ENCODE measurements at places on chromosomes 4 and X.

GRCh38 chr4:150230561-150230960 lies 152.3 kb downstream of the DCLK2 start:
- no peak for DNase-seq

DNA sequence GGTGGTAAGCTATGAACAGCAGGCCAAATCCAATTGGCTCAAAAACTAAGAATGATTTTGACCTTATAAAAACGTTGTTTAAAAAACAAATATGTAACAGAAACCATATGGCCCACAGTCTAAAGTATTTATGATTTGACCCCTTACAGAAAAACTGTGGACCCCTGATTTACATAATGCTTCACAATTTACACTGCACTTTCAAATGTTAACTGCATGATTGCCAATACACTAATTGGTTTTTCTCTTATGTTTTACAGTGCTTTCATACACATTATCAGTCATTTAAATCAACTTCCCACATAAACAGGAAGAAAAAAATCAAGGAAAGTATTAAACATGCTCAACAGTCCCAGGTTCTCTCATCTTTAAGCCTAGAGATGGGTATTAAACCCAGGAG lies 262.6 kb downstream of the CHIC1 start:
- DNase-seq = no peak

- DNase-seq = no peak
These were observed 91.1 kb upstream of the VEGFC start for GRCh38 chr4:176883681-176884418.

DNA sequence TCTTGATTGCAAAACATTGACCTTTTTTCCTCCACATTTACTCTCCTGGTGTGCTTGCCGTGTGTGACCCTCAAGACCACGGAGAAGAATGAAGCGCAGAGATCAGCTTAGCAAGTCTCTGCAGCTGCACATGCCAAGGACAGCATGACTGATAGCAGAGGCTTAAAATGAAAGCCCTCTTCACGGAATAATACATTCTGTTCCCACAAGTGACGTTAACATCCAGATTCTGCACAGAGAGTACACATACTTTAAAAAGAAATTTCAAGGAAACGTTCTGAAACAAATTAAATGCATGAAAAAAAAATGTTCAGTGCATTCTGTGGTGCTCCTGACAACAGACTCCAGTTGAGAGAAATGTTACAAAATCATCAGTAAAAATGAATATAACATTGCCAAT lies 60.9 kb downstream of the SLC7A11 start:
- no peak for DNase-seq

- no peak for DNase-seq
These were observed 12.9 kb downstream of the TMEM131L start for GRCh38 chr4:153479101-153479500.

DNA sequence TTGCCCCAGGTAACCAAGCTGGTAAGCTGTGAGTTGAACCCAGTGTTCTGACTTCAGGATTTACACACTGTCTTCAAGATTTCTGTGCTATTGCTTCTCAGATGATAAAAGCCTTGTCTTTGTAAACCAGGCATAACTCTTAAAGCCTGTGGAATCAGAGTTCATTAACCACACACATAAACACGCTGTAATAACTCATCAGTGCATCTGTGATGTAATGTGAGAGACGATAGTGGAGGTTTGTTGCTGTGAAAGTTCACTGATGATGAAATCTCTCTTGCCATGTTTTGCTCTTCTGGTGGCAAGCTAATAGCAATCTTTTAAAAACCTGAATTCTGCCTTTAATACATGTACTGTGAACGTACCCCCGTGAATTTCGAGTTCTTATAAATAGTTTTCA lies 41.5 kb downstream of the CLCN4 start:
- DNase-seq = no peak

DNA sequence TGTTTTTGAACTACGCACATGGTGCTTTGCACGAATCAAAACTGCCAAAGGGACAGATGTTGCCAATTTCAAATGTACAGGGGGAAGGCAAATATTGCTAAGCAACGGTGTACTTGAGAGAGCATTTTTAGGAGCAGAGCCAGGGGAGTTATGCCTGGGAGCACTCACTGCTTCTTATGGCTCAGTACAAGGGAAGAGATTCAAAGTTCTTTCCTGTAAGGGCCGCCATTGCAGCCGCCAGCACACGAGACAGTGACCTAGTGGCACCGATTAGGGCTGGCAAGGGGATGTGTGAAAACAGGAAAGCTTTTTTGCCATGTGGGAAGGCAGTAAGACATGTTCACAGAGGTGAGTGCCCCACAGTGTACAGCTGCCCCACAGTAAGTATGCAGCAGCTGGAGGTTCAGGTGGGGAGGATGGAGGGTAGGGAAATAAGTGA lies 133.8 kb downstream of the AFF1 start:
- no peak for DNase-seq

GRCh38 chr4:67204441-67204840 lies 340.9 kb downstream of the CENPC start:
- DNase-seq = no peak

DNA sequence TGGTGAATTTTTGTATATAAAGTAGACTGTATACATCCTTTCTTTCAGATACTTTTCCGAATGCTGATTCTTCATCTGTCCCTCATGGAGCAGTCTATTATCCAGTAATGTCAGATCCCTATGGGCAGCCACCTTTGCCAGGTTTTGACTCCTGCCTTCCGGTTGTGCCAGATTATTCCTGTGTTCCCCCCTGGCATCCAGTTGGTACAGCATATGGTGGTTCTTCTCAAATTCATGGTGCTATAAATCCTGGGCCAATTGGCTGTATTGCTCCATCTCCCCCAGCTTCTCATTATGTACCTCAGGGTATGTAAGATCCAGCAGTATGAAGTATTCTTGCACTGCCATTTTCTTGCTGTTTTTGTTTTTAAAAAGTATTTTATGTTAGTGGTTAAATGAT lies 78.7 kb downstream of the ALG13 start:
- no peak for DNase-seq

GRCh38 chr4:127574643-127575042 lies 58.1 kb upstream of the INTU start:
- DNase-seq = no peak

DNA sequence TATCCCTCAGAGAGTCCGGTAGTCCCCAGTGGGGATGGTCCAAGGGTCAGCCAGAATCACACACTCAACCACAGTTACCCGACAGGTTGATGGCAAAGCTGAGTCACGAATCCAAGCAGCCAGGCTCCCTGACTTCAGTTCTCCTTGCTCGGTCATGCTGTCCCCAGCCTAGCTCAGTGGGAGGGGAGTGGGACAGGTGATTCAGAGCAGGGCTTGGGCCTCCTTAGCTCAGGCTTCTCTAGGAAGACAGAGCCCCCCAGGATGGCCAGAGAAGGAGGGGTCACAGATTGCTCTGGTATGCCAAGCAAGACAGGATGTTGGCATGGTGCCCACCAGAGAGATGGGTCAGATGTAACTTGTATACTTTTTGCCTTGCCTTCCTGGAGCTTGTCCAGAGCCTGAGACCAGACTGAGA lies 66.5 kb downstream of the EFNB1 start:
- DNase-seq = no peak

GRCh38 chrX:133639726-133640125 lies 224.4 kb upstream of the GPC4 start:
- DNase-seq = no peak

DNA sequence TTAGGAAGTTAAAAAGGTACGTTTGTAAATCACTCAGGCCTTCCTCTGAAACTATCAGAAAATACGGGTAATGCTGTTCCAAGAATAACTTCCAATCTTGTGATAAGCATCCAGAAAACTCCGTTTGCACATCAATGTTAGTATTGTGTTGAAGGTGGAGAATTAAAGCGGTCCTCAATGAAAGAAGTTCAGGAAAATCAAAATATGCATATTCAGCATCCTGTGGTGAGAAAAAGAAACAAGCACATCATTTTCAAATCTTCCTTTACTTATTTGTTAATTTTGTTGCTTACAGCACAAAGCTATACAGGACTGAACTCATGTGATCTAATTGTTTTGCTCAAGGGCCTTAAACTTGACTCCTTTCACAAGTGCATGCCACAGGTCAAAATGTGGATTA lies 18.5 kb downstream of the DDX60L start:
- no peak for DNase-seq

- no peak for DNase-seq
These were observed 58.7 kb downstream of the LEF1 start for GRCh38 chr4:108109997-108110416.

- no peak for DNase-seq
These were observed 58.7 kb downstream of the TLL1 start for GRCh38 chr4:165931741-165932140.

DNA sequence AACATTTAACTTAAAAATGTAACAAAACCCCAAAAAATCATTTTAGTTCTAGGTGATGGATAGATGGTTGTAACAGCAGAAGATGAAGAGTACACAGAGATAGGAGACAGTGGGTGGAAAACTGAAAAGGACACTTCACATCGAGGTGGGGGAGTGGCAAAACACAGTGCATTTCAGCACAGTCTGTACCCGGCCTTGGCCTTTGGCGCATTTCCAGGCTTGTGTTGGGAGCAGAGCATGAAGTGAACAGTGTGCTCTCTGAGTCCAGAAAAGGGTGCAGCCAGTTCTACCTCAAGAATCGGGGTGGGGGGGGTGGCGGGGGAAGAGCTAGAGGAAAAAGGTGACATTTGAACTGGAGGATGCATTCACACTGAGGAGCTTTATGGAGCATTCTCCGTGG lies 4.3 kb downstream of the TSPYL2 start:
- DNase-seq = no peak

Measured in CD8-positive, alpha-beta T cell (primary cell).